ENCODE measurements at places on chromosomes 7 and 10.

GRCh38 chr10:69060127-69060798 lies 27.6 kb upstream of the SRGN start:
- DNase-seq, result no peak

DNA sequence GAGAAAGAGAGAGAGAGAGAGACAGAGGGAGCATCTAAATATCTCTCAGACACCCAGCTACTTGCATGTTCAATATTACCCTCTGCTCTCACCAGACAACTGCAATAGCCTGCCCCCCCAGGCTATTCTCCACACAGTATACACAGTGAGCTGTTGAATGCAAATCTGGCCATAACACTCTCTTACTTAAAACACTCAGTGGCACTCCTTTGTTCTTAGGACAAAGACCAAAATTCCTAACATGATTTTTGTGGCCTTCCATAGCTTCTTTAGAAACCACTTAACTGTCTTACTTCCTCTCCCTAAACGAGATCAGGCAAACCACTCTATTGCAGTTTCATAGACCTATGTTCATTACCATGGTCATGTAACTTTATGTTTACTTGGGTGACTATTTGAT lies 903.6 kb upstream of the AUTS2 start:
- no peak for DNase-seq

DNA sequence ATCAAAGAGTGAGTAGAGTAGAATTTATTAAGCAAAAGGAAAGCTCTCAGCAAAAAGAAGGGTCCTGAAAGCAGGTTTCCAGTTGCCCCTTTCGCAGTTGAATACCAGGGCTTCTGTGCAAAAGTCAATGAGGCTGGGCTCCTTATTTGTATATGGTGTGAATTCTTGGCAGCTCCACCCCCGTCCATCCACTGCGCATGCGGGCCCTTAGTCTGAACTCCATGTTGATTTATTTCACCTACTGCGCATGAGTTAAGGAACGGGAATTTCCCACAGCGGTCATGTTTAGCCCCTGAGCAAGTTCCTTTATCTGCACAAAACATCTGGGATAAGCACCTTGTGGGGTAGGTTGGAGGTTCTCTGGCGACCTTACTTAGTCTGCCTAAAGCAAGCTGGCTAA lies 325.6 kb downstream of the ZWINT start:
- DNase-seq, result no peak

- DNase-seq, result no peak
Observed at GRCh38 chr10:72367301-72367960, 12.7 kb upstream of the DNAJB12 start.

DNA sequence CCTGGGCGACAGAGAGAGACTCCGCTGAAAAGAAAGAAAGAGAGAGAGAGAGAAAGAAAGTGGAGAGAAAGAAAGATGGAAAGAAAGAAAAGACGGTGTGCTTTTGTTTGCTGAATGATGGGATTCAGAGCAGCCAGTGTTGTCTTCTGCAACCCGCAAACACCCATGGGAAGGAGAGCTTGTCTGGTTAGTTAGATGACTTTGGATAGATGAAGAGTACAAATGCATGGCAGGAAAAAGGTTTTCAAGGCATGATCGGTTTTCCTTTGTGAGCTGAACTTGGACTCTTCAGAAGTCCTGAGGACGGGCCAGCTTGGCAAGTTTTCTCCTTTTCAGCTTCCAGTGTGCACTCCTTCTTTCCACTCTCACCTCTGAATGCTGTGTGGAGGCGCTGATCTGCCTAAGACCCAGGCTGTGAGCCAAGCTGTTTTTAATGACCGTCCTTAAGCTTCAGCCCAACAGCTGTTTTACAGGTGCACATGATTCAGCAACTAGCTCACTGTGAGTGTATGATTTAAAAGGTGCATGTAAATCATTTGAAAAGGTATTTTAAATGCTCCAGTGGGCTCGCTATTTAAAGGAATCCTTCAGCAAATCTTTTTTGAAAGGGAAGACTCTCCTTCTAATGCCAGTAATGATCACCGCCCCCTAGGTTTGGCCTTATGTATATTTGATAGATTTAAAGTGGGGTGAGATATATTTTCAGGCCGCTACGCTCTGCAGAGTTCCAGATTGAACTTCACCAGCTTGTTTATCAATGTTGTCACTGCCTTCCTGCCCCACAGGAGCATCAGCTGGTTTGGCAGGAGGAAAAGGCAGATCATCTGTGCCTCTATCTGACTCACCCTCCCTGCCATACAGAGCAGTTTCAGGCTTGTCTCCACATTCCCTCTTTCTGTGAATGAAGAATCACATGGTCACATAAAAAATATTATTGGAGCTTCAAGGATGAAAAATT lies 115.0 kb downstream of the PLXDC2 start:
- no peak for DNase-seq

DNA sequence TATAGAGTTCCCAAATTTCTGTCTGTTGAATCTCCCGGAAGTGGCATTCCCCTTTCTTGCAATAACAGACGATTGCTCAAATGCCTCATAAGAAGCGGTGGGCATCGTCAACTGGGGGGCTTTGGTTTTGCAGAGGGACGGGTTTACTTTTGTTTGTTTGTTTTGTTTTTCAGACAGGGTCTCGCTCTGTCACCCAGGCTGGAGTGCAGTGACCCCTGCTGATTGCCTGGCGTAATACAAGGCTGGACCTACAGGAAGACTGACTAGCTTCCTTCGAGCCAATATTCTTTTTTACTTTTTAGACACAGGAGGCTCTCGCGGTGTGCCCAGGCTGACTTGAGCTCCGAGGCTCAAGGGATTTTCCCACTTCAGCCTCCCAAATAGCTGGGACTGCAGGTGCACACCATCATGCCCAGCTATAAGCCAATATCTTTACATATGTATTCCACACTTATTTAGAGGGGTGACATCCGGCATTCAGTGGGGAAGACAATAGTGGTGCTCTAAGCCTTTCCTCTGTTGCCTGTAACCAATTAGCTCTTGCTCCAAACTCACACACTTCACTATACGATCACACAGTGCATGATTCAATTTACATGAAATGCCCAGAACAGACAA lies 58.1 kb downstream of the FHIP2A start:
- peak; percentile 60 for DNase-seq

GRCh38 chr7:150390205-150390604 lies 11.1 kb downstream of the ZNF775 start:
- DNase-seq, result no peak

GRCh38 chr7:13991791-13992595 lies 2.5 kb upstream of the ETV1 start:
- DNase-seq, result no peak
